Stimulated activated CD8-positive, alpha-beta memory T cell treated with anti-CD3 and anti-CD28 coated beads, Interleukin-15, amount 100 ng/mL, for 4 hours (primary cell): ENCODE measurements at places on chromosomes 2 and 18.

DNA sequence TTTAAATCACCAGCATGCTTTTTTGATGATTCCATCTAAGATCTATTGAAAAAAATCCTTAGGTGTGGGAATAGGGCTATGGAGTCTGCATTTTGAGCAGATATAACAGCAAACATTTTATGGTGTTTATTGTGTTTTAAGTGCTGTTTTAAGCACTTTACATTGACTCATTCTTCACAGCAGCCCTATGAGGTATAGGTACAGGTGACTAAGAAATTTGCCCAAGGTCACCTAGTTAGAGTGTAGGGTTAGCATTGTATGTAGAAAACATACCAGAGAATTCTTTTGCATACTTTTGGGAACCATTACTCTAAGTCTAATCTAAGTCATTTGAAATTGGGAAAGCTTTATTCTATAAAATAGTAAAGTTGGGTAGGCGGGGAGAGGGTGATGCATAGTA, 31.3 kb downstream of the PPM1B start:
- DNase-seq: no peak

GRCh38 chr2:234977228-234977679, 25.4 kb downstream of the SH3BP4 start:
- DNase-seq: no peak

DNA sequence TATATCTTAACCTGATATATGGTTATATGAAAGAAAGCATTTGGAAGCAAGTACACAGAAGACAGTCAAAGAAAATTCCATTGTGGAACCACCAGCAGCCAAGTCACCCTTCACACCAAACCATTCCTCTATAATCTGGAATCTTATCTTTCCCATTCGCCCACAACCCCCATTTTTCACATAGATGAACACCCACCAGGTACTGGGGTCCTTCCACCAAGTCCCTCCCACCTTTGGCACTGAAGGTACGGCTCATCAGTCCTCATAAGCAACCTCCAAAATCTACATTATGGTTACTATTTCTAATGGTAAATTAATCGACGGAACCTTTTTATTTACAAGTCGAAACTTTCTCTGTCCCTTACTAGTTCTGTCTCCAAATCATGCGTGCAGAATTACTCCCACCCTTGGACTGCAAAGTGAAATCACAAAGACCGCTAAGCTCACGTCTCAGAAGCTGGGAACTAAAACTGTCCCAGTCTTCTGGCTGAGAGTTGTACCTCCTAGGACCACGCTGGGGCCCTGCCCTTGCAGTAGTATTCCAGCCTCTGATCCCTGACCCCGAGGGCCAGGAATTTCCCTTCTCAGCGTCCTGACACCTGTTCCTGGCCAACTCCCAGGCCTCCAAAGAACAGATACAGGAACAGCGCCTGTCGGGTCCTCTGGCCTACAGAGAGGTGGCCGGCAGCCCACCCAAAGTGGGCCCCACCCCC, 702 bp downstream of the OLA1 start:
- DNase-seq: no peak

DNA sequence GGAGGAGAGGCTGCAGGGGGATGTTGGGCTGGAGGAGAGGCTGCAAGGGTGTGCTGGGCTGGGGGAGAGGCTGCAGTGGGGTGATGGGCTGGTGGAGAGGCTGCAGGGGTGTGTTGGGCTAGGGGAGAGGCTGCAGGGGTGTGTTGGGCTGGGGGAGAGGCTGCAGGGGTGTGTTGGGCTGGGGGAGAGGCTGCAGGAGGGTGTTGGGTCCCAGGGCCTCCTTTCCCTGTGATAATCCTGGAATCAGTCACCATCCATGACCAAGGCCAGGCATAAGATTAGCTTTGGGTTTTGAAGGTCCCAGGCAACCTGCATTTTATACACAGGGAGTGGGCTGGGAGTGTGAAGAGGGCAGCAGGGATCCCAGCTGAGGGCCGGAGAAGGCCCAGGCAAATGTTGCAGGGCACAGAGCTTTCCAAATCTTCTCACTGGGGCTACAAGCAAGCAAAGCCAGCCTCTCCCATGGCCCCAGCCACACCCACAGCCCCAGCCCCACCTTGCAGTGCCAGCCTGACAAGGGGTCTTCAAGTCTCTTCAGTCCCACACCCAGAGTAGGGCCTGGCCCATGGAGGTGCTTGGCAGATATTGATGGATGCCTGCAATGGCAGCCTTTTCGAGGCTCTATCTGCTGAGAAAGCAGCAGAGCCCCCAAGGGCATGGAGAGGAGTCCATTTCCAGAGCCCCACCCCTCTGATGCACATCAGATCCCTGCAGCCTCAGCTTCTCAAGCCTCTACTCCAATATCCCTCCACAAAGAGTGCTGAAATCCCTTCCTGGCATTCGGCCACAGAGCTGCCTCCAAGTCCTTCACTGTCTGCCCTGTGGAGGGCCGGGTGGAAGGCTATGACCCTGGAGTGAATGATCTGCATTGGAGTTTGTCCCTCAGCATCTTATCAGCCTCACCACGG, 50.3 kb upstream of the GLI2 start:
- no peak for DNase-seq

DNA sequence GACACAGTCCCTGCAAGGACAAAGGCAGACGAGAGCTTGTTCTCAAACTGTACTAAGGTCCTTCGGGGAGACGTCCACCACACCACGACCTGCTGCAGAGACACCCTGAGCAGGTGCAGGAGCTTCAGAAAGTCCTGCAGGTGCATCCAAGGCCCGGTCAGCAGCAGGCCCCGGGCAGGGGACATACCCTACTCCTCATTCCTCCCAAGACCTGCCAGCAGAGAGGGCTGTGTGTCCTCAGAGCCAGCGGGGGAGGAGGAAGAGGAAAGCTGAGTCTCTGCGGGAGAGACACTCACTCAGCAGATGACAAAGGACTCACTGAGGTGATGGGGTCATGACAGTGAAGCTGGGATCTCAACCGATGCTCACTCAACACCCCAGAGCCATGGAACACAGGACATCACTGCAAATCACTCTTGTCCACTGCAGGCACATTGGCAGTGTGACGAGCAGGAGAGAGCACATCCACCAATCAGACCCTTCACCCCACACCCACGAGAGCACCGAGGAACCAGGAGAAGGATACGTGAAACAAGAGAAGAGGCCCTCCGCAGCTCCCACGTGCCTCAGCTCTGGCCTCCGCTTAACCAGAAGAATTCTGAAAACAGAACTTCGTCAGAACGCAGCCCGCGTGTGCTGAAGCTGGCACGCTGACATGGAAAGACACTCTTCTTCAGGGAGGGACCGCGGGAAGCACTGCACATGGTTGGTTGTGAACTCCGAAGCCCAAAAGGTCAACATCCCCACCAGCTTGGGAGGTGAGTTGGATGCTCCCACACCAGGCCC, 9.3 kb downstream of the HDAC4 start:
- DNase-seq: no peak

- no peak for DNase-seq
Observed at GRCh38 chr2:25567406-25567805, 106.0 kb downstream of the DTNB start.

- no peak for DNase-seq
Observed at GRCh38 chr2:117127680-117128079, 686.8 kb upstream of the DDX18 start.

- no peak for DNase-seq
Observed at GRCh38 chr2:205701509-205701908, 19.2 kb downstream of the NRP2 start.

GRCh38 chr2:38771632-38772031, 6.4 kb upstream of the GEMIN6 start:
- DNase-seq: no peak

DNA sequence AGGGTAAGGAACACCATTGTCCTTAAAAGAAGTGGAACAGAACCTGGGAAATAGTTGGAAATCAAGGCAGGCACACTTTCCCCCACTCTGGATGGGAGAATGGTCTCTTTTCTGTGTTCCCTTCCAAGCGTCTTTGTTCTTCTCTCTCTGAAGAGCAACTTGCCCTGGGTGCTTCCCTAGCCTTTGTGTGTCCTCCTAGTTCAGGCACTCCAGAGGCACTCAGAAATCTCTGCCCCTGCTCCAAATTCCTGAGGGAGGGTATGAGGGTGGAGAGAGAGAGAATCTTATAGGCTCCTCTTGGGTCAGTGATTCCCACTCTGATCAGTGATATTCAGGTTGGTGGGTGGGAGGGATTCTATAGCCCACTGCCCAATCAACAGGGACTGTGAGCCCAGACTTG, 8.8 kb upstream of the SIX2 start:
- DNase-seq: no peak

GRCh38 chr2:62501794-62502500, 4.0 kb downstream of the TMEM17 start:
- DNase-seq: no peak

DNA sequence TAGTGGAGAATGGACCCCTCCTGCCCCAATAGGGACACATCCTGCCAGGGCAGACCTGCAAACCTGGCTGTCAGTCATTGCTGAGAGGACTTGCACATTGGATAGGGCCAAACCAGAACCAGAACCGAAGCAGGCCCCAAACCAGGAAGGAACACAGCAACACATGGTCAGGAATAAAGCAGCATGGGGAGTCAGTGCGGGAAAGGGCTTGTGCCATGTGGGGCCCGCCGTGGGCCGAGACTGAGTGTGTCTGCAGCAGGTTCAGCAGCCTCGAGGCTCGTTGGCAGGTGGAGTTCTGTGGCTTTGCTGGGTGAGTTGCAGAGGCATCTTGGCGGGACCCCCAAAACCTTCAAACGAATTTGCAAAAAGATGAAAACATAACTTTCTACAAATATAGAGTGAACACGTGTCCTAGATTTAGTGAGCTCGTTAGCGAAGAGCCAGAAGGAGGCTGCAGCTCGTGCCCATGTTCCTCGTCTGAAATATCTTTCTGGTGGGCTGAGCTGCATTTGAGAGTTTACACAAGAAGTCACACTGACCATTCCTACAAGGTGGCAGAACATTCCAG, 44.9 kb upstream of the LDLRAD4 start:
- no peak for DNase-seq

DNA sequence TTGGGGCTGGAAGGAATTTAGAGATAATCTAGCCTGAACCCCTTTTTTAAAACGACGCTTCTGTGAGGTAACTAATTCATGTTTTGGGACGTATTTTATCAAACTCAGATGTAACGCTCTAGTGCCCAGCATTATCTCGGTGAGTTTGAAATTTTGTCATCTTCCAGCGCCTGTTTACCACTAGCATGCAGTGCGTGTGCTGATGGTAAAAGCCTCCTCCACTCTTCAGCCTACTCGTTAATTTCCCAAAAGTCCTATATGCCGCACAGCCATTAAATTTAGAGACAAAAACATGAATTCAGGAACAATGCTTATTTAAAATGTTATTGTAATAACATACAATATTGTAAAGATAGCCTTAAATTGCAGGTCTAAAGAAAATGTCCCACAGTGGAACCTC, 2.8 kb downstream of the ZCCHC2 start:
- no peak for DNase-seq

- DNase-seq: no peak
Observed at GRCh38 chr2:154452906-154453493, 245.5 kb upstream of the KCNJ3 start.

- DNase-seq: no peak
Observed at GRCh38 chr2:68834737-68835376, 36.3 kb downstream of the BMP10 start.

DNA sequence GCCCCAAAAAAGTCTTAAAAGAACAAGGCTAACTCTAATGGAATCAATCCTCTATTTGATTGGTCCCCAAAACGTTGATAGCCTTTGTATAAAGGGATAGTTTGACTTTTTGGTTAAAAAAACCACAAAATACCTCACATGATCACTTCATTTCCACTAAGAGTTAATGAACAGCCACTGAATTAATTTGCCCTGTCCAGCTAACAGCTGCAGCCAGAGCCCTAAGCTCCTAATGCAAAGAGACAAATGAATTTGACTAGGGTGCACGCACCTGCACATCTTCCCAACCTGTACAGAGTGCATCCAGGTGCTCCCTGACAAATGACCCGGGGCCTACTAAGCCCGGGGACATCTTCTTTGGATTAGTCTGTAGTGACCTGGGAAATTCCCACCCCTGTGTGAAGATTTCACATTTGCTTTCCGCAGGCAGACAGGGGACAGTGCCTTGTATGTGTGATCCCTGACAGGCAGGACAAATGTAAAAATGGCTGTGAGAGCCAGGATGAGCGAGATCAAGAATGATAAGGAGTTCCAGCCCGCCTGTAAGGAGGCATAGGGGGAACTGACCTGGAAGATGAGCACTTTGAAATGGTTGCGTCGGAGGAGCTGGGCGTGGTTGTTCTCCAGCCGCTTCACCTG, 893 bp downstream of the CAVIN2 start:
- no peak for DNase-seq

- DNase-seq: no peak
Observed at GRCh38 chr2:43217228-43218154, 8.9 kb downstream of the ZFP36L2 start.
